ENCODE measurements at places on chromosomes 6 and 20. TPM values are rescaled to one million over a fixed set of nuclear protein-coding genes. Genes with fewer than 3 reads are reported as not detected.
A peak's percentile ranks its signal among the peaks of the same experiment; 100 is the strongest.

- DNase-seq, result no peak
Observed at GRCh38 chr20:25683050-25683449, 13.6 kb downstream of the ZNF337 start.

- DNase-seq, result no peak
Observed at GRCh38 chr6:136920671-136921380, 1.3 kb upstream of the SLC35D3 start.

- peak; percentile 27 for DNase-seq
Observed at GRCh38 chr6:90218959-90219208, 77.8 kb downstream of the BACH2 start.

DNA sequence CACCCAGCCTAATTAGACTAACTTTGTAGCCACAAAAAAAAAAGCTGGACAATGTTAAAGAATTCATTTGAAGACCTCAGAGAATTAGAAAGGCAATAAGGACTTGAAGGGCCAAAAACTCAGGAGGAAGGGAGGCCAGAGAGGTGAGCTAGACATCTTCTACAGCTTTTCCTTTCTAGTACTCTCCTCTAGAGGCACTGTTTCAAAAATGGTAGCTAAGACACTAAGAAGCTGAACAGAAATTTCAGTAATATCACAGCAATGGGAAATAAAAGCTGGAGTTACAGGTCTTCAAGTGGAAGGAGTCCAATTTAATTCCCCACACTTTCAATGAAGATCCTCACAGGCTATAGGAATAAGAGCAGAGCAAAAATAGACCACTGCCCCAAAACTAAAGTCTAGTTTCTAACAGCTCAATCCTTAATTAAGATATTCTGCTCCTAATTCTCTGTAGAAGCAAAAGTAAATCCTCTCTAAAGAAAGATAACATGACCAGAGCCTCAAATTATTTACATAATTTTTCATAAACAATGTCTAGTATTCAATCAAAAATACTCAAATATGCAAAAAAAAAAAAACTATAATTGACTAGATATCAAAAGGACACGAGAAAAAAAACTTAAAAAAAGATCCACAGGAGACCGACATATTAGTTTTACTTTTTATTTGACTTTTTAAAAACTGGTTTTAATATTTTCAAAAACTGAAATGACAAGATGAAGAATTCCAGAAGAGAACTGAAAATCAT is 63.7 kb downstream of the RNGTT start:
- no peak for DNase-seq

GRCh38 chr6:67393356-67393755 is 1241.7 kb upstream of the ADGRB3 start:
- no peak for DNase-seq

DNA sequence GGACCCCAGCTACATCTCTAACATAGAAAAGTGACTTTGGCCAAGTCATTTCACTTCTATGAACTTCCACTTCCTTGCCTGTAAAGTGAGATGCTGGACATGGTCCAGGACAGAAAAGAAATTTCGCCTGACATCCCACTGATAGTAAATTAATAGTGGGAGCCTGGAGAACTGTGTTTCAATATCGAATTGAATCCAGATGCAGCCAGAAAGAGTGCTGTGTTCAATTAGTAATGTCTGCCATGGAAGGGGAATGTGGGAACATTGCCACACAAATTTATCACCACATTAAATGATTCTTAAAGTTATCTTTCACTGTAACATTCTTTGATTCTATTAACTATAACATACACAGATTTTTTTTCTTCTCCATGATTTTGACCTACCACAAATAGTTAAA is 255.0 kb downstream of the HACE1 start:
- DNase-seq, result no peak

Gene SH3BGRL2
- total RNA-seq, result 2.3 TPM

GRCh38 chr6:25601800-25602673 is 50.0 kb upstream of the SCGN start:
- DNase-seq, result peak; percentile 40

Gene GPX5
- total RNA-seq, result not detected

Gene FRS3
- 0.81 TPM for total RNA-seq

- DNase-seq, result no peak
Observed at GRCh38 chr20:40262219-40262618, 426.8 kb downstream of the MAFB start.

Gene RIN2
- 22.4 TPM for total RNA-seq

GRCh38 chr20:44664131-44664530 is 12.6 kb upstream of the ADA start:
- DNase-seq, result no peak

- DNase-seq, result no peak
Observed at GRCh38 chr6:82882363-82883023, 183.1 kb downstream of the UBE3D start.

- no peak for DNase-seq
Observed at GRCh38 chr6:111850295-111850937, 22.8 kb downstream of the FYN start.
